ENCODE measurements at places on chromosomes 2 and 18. TPM values are rescaled to one million over a fixed set of nuclear protein-coding genes. Genes with fewer than 3 reads are reported as not detected.
A peak's percentile ranks its signal among the peaks of the same experiment; 100 is the strongest.

CRYGC gene
- not detected for total RNA-seq

- no peak for DNase-seq
Observed at GRCh38 chr2:233756429-233757081, 3.5 kb upstream of the UGT1A1 start.

DNA sequence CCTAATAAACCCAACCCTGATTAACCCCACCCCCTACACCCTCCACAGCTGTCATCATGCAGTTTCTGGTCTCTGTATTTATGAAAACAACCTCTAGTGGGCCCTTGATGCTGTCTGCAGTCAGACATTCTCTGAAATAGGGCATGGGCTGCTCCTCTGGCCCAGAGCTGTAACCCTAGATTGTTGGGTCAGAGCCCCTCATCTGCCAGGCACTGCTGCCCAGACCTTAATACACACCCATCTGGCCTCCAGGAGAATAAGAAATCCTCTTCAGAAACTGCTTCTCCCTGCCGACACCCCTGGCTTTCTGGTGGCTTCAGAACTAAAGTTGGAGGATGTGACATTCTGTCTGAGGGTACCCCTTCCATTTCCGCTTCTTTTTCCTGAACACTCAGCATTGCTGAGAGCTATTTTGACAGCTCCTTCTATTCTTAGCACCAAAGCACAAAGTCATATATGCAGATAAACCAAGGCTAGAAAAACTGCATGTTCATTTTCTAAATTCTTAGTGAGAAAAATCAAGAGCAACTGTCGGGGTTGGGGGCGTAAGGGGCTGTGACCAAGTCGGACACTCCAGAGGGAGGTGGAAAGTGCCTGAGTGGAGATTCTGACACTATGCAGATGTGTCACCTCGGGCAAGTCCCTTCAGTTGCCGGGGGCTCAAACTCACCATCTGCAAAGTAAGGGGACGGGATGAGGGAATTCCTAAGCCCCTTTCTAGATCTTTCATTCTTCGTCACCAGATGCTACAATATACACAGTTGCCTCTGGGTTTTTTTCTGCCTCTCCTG, 28.7 kb downstream of the SRSF7 start:
- DNase-seq, result no peak

MATN3 gene
- 1.2 TPM for total RNA-seq

TMEM17 gene
- 1.4 TPM for total RNA-seq

CXCR1 gene
- total RNA-seq, result 7.2 TPM

DNA sequence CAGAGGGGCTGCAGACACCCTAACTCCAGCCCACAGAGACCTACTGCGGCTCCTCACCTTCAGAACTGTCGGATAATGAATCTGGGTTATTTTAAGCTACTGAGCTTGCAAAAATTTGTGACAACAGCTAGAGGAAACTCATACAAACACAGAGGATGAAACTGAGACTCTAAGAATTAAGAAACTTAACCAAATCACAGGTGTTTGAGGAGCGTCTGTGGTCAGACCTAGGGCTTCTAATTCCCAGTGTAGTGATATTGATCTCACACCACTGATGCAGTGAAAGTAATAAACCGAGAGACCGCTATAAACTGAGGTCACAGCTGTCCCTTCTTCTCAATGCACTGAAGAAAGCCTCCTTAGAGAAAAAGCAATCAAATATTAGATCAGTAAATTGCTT, 110.1 kb downstream of the RGPD3 start:
- DNase-seq, result no peak

GRCh38 chr18:78642296-78642951, 337.2 kb upstream of the SALL3 start:
- no peak for DNase-seq

DNA sequence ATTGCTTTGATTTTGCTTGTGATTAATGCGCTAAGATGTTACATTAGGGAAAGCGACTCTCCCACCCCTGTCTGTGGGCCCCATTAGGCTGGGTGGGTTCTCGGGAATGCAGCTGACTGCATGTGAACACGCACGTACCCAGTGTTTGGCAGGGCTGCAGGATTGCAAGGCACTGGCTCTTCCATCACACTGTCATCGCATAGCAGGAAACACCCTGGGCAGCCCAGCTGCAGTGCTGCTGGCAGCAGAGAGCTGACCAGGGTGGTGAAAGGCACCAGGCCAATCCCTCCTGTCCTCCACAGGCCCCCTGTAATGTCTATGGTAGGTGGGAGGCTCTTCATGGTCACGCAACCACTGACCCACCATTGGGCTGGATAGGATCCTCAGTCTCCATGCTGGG, 34.4 kb upstream of the FZD7 start:
- no peak for DNase-seq

DNA sequence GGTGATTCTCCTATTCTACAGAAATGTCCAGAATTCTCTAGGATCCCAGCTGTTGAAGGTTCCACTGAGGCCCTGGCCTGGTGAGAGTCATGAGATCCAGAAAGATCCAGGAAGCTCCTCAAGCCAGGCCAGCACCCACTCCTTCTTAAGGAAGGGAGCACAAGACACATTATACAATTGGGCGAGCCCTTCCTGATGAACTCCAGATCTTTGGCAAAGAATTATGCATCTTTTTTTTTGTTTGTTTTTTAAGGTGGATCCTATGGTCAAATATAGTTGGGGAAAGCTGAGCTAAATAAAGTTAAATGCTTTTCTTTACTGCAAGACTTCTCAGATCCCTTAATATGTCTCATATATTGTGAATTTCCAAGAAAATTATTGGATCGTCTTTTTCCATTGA, 37.0 kb upstream of the LOXHD1 start:
- no peak for DNase-seq

- no peak for DNase-seq
Observed at GRCh38 chr2:67782443-67782842, 280.4 kb downstream of the C1D start.

DNA sequence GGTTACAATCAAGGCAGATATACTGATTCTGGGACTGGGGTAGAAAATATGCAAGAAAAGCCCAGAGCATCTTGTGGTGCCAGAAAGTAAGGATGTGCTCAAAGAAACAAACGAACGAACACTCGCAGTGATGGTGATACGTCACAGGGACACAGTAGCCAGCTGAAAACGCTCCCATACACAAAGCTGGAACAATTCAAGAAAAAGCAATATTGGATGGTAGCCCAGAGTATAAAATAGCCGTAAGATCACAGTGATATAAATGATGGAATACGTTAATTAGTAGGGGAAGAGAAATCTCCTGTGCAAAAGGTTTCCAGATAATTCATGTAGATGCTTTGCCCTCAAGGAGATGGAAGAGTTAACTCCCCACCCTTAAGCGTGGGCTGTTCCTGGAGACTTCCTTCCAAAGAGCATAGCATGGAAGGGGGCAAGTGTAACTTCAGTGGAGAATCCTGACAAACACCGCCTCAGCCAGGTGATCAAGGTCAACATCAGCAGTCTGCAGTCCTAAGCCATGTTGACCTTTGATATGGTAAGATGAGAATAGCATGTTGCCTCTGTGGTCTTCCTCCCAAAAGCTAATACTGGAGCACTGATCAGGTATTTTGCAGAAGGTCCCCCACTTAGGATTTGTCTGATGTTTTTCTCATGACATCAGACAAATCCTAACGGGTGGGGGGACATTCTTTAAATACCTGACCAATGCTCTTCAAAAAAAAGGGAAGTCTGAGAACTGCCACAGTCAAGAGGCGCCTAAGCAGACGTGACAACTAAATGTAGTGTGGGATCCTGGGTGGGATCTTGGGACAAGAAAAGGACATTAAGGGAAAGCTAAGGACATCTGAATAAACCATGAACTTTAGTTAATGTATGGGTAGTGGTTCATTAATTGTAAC, 99.0 kb downstream of the NCK2 start:
- DNase-seq, result no peak

DNA sequence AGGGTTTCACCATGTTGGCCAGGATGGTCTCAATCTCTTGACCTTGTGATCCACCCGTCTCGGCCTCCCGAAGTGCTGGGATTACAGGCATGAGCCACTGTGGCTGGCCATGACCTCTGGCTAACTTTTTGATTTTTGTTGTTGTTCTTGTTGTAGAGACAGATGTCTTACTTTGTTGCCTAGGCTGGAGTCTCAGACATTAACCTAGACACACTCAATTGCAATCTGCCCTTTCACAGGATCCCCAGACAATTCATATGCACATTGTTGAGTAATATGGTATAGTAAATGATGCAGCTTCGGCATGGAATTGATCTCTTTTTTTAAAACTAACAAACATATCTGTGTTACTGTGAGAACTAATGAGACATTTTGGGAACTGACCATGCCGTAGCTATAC, 130.5 kb upstream of the CCDC195 start:
- DNase-seq, result no peak

DNA sequence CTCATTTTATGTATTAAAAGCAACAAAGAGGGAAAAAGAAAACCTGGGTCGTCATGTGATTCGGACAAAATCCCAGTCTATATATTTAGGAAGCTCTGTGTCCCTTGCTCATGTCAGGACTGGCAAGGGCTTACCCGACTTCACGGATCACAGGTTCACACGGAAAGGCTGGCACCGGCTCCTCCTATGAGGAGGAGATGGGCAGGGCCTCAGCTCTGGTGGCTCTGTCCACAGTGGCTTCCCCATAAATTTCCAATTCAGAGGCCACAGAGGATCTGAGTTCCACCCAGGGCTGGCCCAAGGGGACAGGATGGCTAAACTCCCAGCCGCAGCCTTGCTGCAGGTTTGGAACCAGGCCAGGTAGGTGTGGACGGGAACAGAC, 186.8 kb downstream of the BCL2 start:
- no peak for DNase-seq

PLEKHH2 gene
- 11.4 TPM for total RNA-seq

GRCh38 chr2:137316075-137316474, 550.7 kb downstream of the THSD7B start:
- DNase-seq, result no peak

MYCN gene
- total RNA-seq, result 0.29 TPM

DNA sequence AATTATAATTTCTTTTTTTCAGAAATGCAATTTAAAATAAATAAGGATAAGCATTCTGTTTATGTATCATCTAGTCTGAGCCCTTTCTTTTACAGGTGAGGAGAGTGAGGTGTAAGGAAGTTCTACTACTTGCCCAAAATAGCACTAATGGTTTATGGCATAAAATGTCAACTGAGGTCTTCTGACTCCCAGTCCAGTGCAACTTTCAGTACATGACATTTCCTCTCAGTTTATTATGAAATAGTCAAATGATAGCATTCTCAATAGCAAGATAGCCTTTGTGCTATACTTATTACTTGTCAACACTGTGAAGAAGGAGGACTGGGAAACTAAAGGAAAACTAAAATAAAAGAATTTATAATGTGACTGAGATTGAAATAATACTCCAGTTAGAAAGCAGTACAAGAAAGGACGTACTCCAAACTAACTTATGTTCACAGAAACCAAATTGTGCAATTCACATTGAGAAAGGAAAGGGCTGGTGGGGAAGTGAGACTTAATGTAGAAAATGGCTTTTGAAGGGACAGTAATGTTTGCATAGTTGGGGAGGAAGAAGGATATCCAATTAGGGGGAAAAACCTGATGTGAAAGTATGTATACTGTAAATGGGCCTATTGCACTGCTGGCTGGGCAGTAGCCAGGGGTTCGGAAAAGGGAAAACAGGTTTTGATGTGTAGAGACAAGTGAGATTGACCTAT, 166.7 kb upstream of the ZEB2 start:
- no peak for DNase-seq

- no peak for DNase-seq
Observed at GRCh38 chr2:232292395-232293154, 86.0 kb upstream of the ALPP start.

- no peak for DNase-seq
Observed at GRCh38 chr2:235640926-235641723, 147.3 kb downstream of the AGAP1 start.

GRCh38 chr2:233795735-233796171, 17.6 kb downstream of the MROH2A start:
- peak; percentile 84 for DNase-seq

GPR39 gene
- 1.3 TPM for total RNA-seq

DNA sequence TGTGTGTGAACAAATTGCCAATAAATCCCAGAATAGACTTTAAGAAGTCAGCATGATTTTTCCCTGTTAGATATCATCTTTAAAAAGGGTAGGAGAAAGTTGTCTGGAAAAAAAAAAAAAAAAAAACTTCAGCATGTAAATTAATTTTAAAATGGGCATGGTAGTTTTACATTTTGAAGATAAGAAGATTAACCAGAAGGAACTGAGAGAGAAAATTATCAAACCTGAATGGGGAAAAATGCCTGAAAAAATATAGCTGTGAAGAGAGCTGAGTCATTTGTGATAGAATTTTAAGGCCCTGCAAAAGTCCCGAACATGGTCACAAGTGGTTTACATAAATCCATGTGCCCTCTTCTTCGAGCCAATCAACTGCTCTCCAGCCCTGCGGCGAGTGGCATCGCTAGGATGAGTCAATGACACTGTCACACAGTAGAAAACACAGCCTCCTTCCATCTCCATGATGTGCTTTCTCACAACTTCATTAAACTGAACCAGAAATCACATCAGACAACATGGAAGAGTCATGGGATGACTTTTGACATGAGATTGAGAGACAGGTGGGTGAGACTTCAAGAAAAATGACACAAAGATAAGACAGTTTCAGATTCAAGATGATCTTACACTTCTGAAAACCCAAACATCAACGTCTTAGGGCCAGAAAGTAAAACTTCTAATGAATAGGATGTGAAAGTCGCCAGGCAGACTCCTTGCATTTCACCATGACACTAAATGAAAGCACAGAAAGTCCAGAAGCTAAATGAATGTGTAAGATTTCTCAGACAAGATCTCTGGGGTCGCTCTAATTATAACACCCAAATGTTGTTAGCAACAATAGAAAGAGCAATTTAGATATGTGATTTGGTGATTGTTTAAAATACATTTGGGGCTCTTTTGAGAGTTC, 273.0 kb upstream of the ID2 start:
- DNase-seq, result no peak

DNA sequence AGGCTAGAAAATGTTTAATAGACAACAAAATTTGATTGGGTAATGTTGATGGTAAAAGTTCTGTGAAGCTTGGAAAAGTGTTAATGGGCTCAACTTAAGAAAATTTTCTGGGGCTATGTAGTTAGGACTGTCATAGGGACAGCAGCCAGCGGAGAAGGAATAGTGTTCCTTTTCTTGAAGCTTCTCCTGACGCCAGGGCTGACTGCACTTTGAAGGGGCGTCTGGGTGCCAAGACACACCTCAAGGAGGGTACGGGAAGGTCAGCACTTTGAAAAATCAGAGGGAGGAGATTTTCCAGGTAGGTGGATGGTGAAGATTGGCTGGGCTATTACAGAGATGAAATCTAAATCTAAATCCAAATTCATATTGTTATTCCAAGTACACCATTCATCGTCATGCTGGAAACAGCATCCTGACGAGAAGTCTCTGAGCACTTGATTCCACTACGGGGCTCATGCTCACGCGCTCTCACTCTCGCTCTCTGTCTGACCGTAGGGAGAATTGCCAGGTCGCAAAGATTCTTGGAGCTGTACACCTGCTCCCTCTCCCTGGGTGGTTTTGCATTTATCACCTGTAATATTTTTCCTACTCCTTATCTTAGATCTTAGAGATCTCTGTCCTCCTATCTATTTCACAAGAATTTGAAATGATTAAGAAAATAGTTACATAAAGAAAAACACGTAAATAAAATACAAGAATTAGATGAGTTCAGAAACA, 91.0 kb downstream of the ITGB1BP1 start:
- DNase-seq, result no peak

CHRNG gene
- not detected for total RNA-seq

- no peak for DNase-seq
Observed at GRCh38 chr2:141728886-141729285, 401.9 kb downstream of the LRP1B start.

Measured in mesenteric fat pad (tissue), 1 donor.